Activated CD4-positive, CD25-positive, alpha-beta regulatory T cell treated with anti-CD3 and anti-CD28 coated beads, Interleukin-2, amount 50 U/mL, for 16 hours (primary cell): ENCODE measurements at places on chromosomes 5 and 9.

GRCh38 chr9:114287763-114288192, 35.1 kb upstream of the ORM1 start:
- no peak for DNase-seq

GRCh38 chr5:172881691-172882370, 47.8 kb downstream of the ERGIC1 start:
- DNase-seq = no peak

DNA sequence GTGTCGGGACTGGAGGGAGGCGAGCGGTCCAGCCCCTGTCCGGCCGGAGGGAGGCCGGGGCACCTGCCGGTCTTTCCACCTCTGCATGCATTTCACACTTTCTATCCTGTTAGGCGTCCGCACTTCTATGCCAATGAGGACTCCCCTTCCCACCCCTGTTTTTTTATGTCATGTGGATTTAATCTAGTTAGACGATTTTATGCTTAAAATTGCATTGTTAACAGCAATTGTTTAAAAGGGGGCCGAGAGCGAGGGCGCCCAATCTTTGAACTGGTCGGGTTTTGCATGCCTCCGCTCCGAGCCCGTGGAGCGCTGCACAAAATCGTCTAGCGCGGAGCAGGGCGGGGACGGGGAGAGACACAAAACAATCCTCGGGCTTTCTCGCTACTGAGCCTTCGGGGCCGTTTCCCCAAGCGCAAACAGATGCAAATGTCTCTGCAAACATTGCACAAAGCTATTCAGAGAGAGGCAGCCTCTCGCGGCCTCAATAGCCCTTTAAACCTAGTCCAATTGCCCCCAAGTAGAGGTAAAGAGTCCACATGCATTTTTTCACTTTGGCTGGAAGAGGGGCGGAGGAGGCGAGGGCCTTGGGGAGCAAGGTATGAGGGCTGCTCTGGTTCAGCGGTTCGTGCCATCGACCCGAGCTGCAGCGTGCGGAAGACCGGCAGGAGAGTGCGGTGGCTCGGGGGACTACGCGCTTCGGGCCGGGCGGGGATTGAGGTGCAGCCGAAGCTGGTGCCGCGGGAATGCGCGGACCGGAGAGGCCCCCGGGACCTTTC, 37.5 kb upstream of the TIFAB start:
- DNase-seq = no peak

DNA sequence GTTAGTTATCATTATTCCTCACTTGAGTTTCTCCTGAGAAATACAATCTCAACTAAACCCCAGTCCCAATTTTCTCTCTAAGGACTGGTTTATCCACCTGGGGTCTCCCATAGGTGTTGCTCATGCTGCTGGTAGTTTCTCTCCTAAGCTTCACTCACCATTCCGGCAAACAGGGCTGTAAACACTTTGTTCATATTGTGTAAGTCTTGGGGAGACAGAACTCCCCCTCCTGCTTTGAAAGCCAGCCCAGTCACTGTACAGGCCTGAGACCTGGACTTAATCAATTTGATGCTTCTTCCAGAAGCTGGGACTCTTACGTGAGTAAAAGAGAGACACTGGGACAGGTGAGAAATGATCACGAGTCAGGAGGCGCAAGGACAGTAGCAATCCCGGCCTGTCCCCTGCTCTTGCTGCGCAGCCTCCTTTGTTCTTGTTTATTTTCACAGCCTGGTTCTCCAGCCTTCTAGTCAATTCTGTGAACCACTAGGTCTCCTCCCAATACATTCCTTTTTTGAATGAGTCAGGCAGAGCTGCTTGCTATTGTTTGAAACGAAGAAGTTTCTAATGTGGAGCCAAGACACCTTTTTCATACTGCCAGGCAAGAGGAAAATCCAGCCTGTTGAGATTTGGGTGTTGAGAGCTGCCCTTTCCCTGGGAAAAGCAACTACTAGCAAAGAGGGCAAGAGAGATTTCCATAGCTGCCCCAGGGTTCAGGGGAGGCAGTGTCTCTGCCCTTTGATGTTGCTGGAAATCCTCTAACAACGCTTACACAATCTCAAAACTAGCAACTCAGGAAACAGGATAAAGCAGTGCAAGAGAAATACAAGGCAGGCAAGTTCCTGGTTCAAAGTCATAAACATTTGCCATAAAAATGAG, 9.2 kb upstream of the SHROOM1 start:
- no peak for DNase-seq

GRCh38 chr5:55306641-55307382, 682 bp downstream of the DHX29 start:
- DNase-seq = no peak
